ENCODE measurements at places on chromosomes 11 and 22. TPM values are rescaled to one million over a fixed set of nuclear protein-coding genes. Genes with fewer than 3 reads are reported as not detected.

Gene FAT3
- total RNA-seq: 70.0 TPM

DNA sequence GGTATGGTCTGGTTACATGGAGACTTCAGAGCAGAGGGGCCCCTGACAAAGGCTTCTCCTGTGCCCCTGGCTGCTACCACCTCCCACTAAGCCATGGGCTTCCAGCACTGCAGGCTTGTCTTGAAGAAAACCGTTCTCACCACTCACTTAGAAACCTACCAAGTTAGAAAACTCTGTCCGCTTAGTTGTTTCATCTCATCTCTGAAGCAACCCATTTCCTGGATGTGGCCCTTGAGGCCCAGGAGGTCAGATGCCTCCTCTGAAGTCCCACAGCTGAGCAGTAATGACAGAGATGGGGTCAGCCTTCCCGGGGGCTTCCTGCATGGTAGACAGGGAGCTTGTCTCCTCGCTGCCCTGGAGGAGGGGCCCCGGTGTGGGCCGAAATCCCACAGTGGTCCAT is 12.9 kb downstream of the CSF2RB start:
- H3K27ac ChIP-seq: no peak overlapping the region
- peaks cover 20% of the 10 kb centered on the region for H3K27me3 ChIP-seq
- H3K4me1 ChIP-seq: no peaks in the 10 kb centered on the region
- no peak for DNase-seq
- no peak overlapping the region for H3K4me3 ChIP-seq

DNA sequence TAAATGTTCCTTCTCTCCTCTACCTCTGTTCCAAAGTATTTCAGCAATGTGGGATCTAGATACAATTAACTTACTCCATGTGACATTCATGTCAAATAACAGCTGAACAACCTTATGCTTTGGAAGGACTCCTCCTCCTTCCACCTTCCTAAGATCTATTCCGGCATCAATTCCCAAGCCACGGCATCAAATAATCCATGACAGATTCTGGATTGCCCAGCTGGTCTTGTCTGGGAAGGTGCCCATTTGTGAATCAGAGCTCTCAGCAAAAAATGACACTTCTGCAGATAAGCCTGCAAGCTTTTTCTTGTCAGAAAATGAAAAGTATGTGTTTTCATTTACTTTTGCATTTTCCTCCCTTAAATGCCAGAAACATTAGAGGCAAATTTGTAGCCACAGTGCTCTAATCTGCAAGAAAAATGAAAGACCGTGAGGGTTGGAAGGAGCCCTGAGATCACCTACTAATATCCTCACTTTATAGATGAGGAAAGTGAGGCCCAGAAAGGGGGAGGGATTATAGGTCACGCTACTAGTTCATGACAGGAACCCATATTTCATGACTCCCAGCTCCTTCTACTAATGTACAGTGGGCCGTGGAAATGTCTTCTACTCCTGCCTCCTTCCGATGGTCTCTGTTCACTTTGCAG is 124.0 kb downstream of the ME3 start:
- peaks cover 16% of the 10 kb centered on the region for H3K4me1 ChIP-seq
- no peaks in the 10 kb centered on the region for H3K27me3 ChIP-seq
- DNase-seq: no peak
- no peaks in the 10 kb centered on the region for H3K36me3 ChIP-seq
- no peak overlapping the region for H3K4me3 ChIP-seq

GRCh38 chr11:124898711-124899110 is 1.0 kb upstream of the ROBO4 start:
- no peaks in the 10 kb centered on the region for H3K36me3 ChIP-seq
- no peak overlapping the region for H3K4me3 ChIP-seq
- DNase-seq: peak; percentile 50

DNA sequence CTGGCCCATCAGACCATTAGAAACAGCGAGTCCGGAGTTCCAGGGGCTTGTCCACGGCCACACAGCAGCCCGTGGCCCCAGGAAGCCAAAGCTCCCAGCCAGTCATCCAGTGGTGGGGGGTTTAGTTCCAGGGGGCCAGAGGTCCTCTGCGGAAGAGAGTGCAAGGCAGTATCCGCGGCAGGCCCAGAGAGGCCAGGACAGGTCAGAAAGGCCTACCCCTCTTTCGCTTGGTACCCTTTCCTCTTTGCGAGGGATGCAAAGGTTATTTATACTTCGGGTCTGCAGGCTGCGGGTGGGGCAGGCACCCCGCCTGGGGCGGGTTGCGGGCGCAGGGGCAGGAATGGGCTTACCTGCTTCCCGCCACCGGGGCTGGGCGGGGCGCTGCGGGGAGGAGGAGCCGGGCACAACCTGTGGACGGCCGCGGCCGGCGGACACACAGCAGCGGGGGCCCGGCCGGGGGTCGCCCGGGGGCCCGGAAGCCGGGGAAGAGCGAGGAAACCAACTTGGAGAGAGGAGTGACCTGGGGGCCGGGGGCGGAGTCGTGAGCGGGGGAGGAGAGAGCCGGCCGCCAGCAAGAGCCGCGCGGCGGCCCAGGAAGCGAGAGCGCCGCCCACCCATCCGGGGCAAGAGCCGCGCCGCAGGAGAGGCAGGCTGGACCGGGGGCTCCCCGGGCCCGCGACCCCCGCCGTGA is at the start of gene SH3BP1:
Gene SH3BP1, plus strand, starts transcription at position 600 of the 691 bp plus-strand sequence. CDS start 119 bp downstream, outside the sequence.
- H3K27me3 ChIP-seq: no peaks in the 10 kb centered on the region
- H3K27ac ChIP-seq: peak within 1 kb of the TSS; percentile 84
- peak within 1 kb of the TSS; percentile 91 for H3K4me3 ChIP-seq
- peak; percentile 83 for DNase-seq
- peaks cover 18% of the 10 kb centered on the region for H3K4me1 ChIP-seq

- peak overlapping the region; percentile 50 for H3K27ac ChIP-seq
- no peak for DNase-seq
- peaks cover 24% of the 10 kb centered on the region for H3K36me3 ChIP-seq
- peaks cover 12% of the 10 kb centered on the region for H3K4me1 ChIP-seq
- H3K27me3 ChIP-seq: no peaks in the 10 kb centered on the region
Observed at GRCh38 chr11:9719566-9720289, 55.9 kb downstream of the SWAP70 start.

Gene NCR3LG1
- total RNA-seq: 12.3 TPM
